ENCODE measurements at places on chromosomes 2 and 18. TPM values are rescaled to one million over a fixed set of nuclear protein-coding genes. Genes with fewer than 3 reads are reported as not detected.

KATNAL2 gene
- 5.6 TPM for total RNA-seq

WDR54 gene
- 14.0 TPM for total RNA-seq

TMEM198 gene
- 2.1 TPM for total RNA-seq

FAHD2B gene
- total RNA-seq, result 32.8 TPM

Measured in sciatic nerve (tissue), 2 donors.